IMR-90 (cell line): ENCODE measurements at places on chromosomes 11 and 22.

DNA sequence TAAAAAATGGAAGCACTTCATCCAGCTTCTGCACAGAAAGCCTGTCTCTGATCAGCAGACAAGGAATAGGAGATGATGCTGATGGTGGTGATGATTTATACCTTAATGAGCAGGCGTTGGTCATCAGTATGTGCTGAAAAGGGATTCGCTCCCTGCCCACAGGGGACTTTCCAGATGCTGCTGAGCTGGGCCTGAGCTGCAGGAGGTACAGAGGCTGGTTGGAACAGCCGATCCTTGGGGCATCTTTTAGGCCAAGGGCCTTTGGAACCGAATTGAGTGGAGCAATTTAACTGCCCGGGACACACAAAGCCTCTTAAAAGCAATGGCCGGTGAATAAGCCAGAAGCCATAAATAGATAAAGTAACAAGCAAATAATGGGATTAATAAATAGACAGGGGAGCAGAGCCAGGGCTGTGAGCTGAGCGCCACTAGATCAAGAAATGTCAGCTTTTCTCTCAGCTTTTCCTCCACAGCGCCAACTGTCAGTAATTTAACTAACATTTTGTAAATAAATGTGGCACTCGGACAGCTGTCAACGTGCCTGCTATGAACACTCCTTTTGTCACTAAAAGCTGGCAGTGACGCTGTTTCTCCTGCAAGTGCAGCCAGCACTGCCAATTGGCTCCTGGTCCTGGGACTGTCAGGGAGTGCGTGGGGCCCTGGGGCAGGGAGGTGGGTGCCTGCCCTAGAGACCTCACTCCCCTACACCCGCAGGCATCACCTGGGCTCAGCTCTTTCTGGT lies 562.3 kb downstream of the NTM start:
- DNase-seq: no peak

- DNase-seq: peak; percentile 58
Measured at GRCh38 chr11:59802639-59803176, 7.9 kb downstream of the MRPL16 start.

DNA sequence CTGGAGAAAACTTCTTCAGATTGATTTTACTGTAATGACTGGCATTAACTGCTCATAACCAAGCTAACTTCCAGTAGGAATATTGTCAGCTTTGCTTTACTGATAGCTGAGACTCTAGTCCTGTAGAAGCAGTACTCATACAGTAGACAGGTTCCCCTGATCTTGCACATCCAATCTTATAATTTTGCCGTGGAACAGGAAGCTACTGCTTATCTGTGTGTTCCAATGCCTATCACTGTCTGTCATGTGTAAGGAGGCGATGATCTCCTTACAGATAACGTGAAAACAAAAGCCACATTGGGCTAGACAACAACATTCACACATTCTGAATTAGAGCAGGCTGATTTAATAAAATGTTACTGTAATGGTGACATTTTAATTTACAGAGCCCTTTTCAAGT lies 13.2 kb downstream of the HSD17B12 start:
- DNase-seq: no peak

DNA sequence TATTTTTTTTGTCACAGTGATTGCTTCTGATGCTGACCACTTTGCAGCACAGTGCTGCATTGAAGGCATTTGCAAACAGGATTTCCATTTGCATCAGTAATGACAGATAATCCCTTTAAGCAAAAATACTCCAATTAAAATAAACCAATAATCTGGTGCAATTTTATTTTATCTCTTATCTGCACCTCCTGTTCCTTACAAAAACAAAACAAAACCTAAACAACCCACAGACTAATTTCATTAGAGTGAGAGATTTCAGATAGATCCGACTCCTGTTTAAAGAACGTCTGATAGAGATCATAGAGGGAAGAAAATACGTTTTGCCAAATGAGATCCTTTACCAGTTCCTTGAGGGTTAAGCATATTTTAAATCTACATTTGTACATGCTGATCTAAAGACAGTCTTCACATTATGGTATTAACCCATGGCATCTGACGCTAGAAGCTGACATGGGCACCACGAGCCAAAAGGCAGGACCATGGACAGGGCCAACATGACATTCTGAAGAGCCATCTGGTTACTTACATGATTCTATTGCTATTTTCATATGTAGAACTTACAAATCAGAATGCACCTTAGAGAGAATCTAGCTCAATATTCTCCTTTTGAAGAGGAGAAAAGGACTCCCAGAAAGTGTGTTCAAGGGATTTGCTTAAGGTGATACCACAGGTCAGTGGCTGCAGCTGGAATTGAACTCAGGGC lies 286.2 kb upstream of the NARS2 start:
- peak; percentile 35 for DNase-seq

DNA sequence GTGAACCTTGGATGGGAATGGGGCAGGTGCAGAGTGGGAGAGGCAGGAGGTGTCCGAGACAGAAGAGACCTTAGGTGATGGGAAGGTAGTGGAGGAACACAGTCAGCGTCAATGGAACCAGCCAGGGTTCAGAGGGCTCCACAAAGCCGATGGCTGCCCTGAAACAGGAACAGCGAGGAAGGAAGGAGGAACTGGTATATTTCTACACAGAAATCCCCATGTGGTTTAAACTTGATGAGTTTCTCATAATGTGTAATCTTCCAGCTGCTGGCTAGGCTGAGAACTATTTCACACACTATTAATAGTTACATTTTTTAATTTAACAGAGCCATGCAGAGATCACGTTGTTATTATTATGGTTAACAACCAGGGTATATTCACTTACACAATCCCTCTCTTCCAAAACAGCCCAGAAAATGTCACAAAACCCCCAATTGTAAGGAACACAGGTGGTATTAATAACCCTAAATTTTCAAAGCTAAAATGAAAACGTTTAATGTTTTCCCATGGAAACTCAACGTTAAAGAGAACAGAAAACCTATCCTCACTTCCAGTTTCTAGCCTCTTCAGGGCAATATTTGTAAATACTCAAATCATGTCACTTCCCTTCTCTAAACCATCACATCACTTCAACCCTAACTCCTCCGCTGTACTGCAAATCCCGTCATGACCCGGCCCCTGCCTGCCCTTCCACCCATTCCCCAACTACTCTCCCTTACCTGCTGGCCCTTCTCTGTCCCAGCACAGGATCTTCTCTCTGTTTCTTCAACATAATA lies 74.5 kb upstream of the ARFGAP3 start:
- peak; percentile 18 for DNase-seq

DNA sequence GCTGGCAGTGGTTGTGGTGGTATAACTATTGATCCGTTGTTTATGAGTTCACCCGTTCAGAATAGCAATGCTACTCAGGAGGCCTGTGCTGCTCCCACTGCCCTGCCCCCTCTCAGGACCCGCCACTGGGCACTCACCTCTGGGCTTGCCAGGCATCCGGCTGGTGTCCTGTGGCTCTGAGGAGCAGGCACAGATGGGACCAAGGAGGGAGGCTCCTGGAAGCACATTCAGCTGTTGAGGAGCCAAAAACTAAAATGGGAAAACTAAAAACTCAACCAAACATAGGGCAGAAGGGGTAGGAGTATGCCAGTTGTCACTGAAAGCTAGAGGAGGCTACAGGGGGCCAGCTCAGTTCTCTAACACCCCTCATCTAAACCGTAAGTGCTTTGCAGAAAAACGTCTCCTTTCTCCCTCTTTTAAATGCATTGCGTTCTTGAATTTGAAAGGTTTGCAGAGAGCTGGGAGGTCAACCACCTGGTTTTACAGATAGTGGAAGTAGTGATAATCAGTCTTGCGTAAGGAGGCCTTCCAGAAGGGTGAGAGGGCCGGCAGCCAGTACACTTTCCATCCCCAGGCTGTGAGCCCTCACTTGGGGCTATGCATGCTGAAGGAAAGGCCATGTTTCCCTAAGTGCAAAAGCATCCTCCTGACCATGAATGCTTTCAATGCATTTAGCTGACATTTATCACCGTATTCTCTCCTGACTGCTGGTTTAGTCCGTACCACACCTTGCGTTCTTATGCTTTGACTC lies 547.4 kb downstream of the NTM start:
- DNase-seq: no peak

- DNase-seq: no peak
Measured at GRCh38 chr11:2132874-2133240, 6.3 kb downstream of the IGF2 start.

DNA sequence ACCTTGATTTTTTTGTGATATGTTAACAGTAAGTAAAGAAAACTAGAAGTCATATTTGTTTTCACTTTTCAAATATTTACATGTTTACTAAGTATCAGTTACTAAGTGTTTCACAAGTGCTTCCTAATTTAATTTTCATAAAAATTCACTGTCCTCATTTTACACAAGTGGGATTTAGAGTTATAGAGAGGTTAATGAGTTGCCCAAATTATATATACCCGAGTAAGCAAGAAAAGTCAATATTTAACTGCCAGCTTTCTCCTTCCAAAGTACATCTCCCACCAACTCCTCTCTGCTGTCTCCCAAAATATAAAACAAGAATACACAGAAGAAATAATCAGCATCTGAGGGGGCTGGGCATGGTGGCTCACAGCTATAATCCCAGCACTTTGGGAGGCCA lies 896.7 kb upstream of the ANO3 start:
- DNase-seq: no peak

- DNase-seq: no peak
Measured at GRCh38 chr11:17548444-17548843, 1.4 kb downstream of the OTOG start.

DNA sequence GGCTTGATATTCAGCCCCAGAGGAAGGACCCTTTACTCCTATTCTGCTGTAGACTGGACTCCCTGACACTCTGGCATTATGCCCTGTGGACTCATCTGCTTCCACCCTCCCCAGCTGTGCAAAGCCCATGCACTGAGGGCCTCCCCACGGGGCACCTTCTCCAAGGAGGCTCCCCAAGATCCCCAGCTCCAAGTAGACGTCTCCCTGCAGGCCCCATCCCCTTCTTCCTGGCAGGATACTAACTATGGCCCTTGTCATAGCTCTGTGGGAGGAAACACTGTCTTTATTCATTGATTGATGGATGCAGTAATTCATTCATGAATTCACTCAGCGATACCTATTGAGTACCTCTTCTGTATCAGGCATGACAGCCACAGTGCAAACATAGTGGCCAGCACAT lies 15.3 kb upstream of the APOL6 start:
- DNase-seq: no peak

DNA sequence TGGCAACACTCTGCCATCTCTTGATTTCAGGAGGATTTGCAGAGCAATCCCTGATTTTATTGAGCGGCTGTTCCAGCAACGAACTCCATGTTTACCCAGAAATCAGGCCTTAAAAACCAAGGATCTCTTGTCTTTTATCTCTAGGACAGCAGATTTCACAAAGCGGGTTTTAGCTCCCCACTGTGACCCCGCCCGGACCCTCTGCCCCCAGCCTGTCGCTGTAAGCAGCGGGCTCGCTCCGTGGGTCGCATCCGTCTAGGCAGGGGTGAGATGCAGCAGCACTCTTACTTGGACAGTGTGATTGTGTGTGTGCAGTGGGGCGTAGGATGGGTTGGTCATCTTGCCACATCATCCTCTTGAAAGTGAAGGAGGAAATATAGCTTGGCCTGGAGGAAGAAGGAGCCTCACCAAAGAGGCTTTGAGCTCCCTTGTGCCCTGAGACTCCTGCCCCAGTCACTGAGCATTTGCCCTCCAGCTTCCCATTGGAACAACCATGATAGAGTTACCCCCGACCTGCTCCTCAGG lies 189.2 kb upstream of the TBCEL start:
- no peak for DNase-seq

- no peak for DNase-seq
Measured at GRCh38 chr11:85620256-85620655, 6.9 kb downstream of the DLG2 start.

- DNase-seq: peak; percentile 86
Measured at GRCh38 chr11:65150509-65151299, 16.4 kb upstream of the SYVN1 start.

GRCh38 chr11:12598330-12599256 lies 75.6 kb upstream of the TEAD1 start:
- DNase-seq: peak; percentile 59

- DNase-seq: no peak
Measured at GRCh38 chr22:25802018-25802417, 60.0 kb downstream of the MYO18B start.
